Myocyte (in vitro differentiated cells): ENCODE measurements at places on chromosomes 4 and X. TPM values are rescaled to one million over a fixed set of nuclear protein-coding genes. Genes with fewer than 3 reads are reported as not detected.

DNA sequence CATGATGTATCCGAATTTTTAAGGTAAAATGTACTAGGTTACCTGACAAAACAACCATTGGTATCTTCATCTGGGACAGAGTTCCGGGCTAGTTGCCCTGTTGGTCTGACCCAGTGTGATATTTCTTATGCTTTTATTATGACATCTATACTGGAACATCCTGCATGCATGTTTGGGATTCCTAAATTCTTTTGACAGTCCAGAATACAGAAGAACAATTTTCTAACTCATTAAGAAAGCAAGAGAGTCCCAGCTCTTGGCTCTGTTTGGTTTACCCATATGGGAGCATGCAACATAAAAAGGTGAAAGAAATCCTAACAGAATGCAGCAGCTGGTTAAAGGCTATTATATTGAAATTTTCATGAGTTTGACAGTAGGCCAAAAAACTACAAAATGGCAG, 247.7 kb upstream of the FTHL17 start:
- no peak for DNase-seq

The ERAS gene
- total RNA-seq: not detected in 2 replicates

The SRPX gene
- total RNA-seq: 43.2 and 51.5 TPM in 2 replicates

DNA sequence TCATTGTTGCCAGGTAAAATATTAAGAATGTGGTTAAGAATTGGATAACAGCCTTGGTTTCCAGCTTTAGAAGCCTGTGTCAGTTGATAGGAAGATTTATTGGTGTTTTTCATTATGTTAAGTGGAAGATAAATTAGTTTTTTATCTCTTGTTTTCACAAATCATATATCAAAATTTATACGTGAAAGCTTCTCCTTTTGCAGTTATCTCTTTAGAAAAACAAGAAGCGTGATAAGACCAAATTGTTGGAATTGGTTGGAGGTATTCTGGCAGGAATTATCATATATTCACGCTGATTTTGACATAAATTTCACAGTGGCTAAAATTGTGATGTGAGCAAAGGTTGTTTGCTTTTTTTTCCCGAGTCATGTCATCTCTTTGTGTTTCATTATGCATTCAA, 90.6 kb downstream of the FRMPD4 start:
- no peak for DNase-seq

DNA sequence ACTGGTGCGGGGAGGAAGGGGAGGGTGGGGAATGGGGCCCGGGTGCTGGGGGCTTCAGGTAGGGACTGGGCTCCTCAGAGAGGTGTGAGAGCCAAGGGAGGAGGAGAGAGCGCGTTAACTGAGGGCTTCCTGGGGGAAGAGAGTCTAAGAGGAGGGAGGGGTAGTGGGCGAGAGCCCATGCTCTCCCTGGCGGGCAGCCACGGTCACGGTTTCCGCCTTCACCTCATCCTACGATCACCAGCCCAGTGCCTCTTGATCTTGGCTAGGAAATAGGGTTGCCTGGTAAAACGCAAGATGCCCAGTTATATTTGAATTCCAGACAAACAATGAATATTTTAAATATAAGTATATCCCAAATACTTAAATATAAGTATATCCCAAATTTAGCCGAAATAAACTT, 60.8 kb upstream of the GRPEL1 start:
- no peak for DNase-seq

- DNase-seq: no peak
Observed at GRCh38 chr4:169438057-169438480, 167.3 kb upstream of the SH3RF1 start.

DNA sequence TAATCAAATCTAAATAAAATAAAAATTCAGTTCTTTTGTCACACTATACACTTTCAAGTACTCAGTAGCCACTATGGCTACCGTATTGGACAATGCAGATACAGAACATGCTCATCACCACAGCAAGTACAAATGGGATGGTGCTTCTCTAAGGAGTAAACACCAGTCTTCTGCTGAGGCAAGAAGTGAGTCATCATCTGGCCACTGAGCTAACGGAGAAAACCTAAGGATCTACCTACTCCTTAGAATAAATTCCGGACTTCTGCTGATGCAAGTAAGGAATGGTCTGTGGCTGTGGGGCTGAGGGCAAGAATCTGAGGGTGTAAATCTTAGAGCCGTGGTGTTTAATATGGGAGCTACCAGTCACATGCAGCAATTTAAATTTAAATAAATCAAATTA, 11.3 kb upstream of the RBMXL3 start:
- DNase-seq: no peak

The GLRA3 gene
- not detected in 2 replicates for total RNA-seq

The BGN gene
- 0.94 and 1.1 TPM in 2 replicates for total RNA-seq

DNA sequence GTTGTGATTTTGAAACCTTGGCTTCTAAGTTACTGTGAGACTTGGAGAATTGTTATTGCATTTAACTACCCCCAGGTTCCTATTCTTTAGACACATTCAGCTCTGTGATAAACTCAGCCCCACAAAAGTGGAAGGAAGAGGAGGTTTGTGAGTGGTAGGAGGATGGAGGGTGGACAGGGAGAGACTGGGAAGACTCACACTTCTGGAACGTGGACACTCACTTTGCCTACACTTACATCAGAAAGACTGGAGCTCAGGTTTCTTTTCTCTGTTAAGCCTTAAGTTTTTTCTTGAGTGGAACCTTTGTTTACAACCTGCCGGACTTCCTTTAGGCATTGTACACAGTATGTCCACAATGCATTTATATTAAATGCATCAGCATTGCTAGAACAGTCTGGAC, 99.0 kb downstream of the AREG start:
- no peak for DNase-seq

The GSX2 gene
- not detected in 2 replicates for total RNA-seq

DNA sequence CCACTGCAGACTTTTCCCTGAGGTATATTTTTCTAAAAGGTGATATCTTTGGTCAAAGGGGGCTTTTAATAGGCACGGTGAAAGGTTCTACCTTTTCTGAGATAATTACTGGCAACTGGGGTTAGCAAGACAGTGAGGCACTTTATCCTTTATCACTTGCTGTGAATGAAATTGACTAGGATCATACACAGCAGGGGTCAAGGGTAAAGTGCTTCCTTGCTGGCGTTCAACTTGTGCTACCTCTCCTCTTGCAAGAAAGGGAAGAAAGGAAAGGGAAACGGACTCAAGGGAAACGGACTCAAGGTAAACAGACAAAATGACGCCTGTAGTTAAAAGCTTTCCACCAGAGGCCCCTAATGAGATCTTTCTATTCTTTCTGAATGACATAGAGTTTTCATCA, 78.6 kb upstream of the RAPGEF2 start:
- no peak for DNase-seq

- peak; percentile 25 for DNase-seq
Observed at GRCh38 chrX:141278306-141278705, 36.0 kb upstream of the SPANXC start.

DNA sequence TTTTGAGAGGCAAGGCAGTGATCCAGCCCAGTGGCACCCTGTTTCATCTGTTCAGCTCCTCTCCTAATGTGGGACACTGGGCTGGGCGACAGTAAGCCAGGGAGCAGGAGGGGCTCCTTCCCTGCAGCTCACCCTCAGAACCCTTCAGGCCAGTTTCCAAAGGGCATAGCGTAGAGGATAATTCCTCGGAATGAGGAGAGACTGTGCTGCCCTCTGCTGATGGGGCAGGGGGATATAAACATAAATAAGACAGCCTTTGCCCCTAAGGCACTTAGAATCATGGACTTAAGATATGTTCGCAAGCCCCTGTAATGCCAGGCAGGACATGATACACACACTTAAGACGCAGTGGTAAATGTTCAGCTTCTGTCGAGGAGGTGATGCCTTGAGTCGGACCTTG, 27.9 kb upstream of the ZNF185 start:
- DNase-seq: no peak

- DNase-seq: no peak
Observed at GRCh38 chrX:97564496-97564895, 680.8 kb downstream of the RPA4 start.

DNA sequence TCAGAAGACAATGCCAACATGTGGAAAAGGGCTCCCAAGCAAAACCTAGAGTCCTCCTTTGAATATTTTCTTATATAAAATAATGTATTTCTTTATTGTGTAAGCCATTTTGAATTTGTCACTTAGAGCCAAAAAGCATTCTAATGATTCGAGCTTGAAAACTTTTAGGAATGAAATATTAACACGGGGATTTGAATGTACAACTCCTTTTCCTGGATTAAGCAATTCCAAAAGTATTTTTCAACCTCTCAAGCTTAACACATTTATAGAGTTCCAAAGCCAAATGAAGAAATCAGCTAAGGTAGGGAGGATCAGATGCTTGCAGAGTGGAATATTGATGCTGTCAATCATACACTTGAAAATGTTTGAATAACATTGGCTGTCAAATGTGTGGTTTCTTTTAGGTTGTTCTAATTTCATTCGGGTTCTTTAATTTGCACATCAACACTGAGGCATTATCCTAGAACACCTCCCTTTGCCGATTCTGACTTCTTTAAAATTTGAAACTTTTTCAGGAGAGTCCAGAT, 67.2 kb upstream of the ETNPPL start:
- DNase-seq: no peak

GRCh38 chrX:64198036-64198435, 7.5 kb downstream of the AMER1 start:
- DNase-seq: no peak

DNA sequence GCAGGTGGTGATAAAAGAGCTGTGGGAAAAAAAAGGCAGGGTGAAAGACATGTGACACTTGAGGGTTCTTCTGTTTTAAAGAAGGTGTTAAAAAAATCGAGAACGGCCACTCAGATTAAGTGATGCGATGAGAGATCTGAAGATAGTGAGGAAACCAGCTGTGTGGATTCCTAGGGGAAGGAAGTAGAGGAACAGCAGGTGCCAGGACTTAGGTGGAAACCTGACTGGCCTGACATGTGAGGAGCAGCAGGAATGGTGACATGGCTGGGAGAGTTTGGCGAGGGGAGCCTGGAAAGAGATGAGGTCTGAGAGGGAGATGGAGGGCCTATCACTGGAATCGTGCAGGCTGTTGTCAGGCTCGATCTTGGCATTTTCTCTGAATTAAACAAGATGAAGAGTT, 55.5 kb downstream of the BMPR1B start:
- DNase-seq: no peak

DNA sequence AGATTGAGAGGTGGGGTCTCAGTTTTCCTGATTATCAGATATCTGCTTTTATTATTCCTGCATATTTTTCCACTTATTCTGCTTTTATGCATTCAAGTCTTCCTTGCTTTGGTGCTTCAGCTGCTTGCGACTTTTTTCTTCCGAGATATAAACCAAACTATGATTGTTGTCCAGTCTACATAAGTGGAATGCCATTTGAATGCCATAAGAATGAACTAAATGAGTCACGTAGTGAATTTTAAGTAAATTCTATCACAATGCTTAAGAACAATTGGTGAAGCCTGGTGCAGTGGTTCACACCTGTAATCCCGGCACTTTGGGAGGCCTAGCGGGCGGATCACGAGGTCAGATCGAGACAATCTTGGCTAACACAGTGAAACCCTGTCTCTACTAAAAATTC, 189.1 kb downstream of the PCDH18 start:
- no peak for DNase-seq

DNA sequence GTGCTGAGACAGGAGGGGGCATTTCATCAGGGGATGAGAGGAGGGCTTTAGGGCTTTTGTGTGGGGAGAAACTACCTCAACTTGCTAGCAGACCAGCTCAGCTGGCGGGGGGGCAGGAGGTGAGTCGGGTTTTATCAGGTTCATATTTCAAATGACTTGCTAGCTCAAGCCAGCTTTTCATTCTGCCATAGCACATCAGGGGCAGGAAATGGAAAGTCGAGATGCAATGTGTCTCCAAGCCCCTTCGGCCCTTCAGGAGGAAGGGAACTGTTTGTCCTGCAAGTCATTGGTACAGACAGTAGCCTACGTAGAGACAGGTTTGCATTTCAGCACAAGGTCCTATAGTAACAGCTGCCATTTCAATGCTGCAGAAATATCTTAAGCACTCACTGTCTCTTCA, 194.1 kb downstream of the PTTG2 start:
- DNase-seq: no peak

DNA sequence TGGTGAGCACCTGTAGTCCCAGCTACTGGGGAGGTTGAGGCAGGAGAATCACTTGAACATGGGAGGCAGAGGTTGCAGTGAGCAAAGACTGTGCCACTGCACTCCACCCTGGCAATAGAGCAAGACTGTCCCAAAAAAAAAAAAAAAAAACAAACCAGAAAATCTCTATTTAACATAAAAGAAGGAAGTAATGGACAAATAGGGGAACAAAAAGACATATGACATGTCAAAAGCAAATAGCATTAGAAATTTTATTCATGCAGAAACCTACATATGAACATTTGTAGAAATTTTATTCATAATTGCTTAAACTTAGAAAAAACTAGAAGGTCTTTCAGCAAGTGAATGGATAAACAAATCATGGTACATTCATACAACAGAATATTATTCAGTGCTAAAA, 97.1 kb upstream of the SH3RF1 start:
- no peak for DNase-seq

- DNase-seq: peak; percentile 23
Observed at GRCh38 chrX:24145303-24146186, 4.0 kb upstream of the ZFX start.

The TET2 gene
- 15.1 and 18.6 TPM in 2 replicates for total RNA-seq

The SFRP2 gene
- not detected in 2 replicates for total RNA-seq

GRCh38 chr4:59818656-59819055, 1381.5 kb upstream of the ADGRL3 start:
- peak; percentile 51 for DNase-seq

DNA sequence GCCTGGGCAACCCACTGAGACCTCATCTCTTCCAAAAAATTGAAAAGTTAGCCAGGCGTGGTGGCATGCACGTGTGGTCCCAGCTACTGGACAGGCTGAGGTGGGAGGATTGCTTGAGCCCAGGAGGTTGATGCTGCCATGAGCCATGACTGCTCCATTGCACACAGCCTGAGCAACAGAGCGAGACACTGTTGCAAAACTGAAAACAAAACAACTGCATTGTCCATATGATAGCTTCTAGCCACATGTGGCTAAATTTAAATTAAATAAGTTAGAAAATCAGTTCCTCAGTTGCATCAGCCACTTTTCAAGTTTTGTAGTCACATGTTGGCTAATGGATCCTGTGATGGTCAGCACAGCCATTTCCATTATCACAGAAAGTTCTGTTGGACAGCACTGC, 67.9 kb downstream of the GAB1 start:
- DNase-seq: no peak

- no peak for DNase-seq
Observed at GRCh38 chr4:4415806-4416805, 29.2 kb downstream of the NSG1 start.

- peak; percentile 73 for DNase-seq
Observed at GRCh38 chrX:53048169-53049126, at the start of gene GPR173. GPR173 (plus strand) TSS chrX:53048789; CDS start chrX:53076622, 27,833 bp downstream.

The LEF1 gene
- total RNA-seq: 3.0 and 7.3 TPM in 2 replicates

GRCh38 chr4:46993075-46994006, at the start of gene GABRA4:
GABRA4 (minus strand) TSS chr4:46993581; CDS start chr4:46993424, 157 bp downstream.
- no peak for DNase-seq
